Posterior vena cava (tissue), 2 donors: ENCODE measurements at places on chromosomes 3 and 15. TPM values are rescaled to one million over a fixed set of nuclear protein-coding genes. Genes with fewer than 3 reads are reported as not detected.

GRCh38 chr3:36648241-36649034 lies 115.9 kb downstream of the DCLK3 start:
- DNase-seq: no peak

RTP4 gene
- total RNA-seq: 3.0 TPM

DNA sequence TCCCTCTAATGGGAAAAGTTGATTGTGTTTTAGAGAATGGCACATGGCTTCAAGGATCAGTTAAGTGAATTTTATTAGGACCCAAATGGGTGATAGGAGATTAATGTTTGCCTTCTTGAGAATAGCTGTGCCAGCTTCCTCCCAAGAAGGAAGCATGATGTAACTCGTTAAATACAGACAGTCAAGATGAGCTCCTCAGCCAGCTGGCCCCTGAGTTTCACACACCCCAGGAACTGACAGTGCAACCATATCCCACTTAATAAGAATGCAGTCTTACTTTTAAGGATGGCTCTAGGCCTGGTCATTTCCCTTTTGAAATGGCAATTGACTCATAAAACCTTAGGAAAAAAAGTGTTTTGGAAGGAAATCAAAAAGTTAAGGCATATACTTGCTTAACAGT lies 472.8 kb upstream of the KCNMB2 start:
- DNase-seq: peak; percentile 77

ITIH1 gene
- 2.6 TPM for total RNA-seq

RETNLB gene
- total RNA-seq: not detected

- no peak for DNase-seq
Measured at GRCh38 chr3:24363242-24363641, 131.4 kb downstream of the THRB start.

DNA sequence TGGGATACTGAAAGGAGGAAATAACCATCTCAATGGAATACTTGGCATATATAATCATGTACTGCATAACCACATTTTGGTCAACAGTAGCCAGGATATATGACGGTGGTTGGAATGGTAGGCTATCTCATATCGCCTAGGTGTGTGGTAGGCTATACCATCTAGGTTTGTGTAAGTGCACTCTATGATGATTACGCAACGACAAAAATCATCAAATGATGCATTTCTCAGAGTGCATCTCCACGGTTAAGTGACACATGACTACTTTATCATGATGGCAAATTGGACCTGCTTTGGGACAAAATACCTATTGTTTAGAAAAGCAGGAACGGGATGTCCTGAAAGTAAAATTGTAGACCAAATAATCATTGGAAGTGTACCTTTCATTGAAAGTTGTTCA lies 2.8 kb downstream of the MYZAP start:
- no peak for DNase-seq

DNA sequence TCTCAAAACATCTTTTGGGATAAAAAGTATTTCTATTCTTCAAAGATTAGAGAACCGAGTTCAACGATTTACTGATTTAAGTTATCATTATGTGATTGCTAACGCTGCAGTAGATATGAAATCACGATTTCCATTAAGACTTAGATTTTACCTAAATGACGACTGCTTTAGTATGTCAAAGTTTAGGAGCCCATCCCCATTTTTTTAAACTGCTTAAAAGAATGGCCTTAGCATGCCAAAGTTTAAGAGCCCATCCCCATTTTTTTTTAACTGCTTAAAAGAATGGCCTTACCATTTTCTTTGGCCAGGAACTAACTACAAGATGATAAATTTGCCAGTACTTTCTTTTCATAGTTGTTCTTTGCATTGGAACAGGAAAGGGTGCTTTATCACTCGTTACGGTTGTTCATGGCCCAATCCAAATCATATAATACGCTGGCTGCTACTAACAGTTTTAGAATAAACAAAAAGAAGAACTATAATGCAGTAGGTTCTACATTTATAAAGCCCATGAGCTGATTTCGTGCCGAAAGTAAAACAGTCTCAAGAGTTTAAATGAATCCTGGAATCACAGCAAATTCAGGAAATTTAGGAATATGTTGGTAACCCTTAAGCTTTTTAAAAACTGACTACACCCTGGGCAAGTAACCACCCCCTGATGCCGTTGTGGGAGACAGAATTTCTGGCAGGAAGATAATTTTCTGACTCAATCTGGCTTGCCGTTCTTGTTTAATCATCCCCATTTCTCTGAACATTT lies 869 bp upstream of the TSC22D2 start:
- no peak for DNase-seq

- no peak for DNase-seq
Measured at GRCh38 chr3:10435850-10436249, 69.5 kb downstream of the ATP2B2 start.

- no peak for DNase-seq
Measured at GRCh38 chr3:59052803-59053411, 3.1 kb upstream of the CFAP20DC start.

DNA sequence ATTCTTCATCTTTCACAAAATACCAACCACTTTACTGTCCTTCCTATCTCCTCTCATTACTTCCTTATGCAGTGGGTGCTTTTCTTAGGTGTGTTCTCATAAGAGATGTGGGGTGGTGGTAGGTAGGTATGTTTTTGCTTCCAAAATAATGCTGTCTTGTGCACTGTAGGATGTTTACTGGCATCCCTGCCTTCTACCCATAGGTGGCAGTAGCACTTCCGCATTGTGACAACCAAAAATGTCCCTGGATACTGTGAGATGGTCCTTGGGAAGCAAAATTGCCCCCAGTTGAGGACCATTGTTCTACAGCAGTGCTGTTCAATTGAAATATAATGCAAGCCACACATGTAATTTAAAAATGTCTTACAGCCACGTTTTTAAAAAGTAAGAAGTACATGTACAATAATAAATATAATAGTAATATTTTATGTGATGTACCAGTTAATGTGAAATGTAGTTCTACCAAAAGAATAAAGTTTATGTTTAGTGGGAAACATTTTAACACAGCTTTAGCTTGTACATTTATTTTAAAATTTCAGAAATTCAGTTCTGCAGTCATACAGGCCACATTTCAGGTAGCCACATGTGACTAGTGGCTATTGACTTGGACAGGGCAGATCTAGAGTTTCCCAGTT lies 75.2 kb downstream of the NEO1 start:
- DNase-seq: no peak

GRCh38 chr3:56314842-56315241 lies 153.4 kb downstream of the ERC2 start:
- no peak for DNase-seq

DNA sequence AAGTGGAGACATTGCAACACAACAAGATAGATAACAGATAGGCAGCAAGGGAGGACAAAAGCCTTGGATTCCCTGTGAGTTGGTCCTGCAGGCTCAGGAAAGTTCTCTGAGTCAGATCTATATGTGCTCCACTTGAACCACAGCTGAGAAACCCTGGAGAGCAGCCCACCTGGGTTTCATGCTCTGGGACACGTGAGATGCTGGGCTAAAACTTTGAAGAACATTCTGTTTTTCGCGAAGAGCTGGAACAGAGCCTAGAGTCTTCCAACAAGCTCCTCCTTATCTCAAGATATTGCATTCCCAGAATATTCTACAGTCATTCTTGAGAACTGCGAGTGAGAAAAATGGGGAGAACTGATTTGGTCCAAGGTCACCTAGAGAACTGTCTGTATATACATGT lies 583.0 kb upstream of the ROBO1 start:
- no peak for DNase-seq

BCHE gene
- total RNA-seq: 14.0 TPM

- DNase-seq: no peak
Measured at GRCh38 chr3:131393051-131393450, 11.5 kb downstream of the NUDT16 start.

MLF1 gene
- total RNA-seq: 7.7 TPM

GRCh38 chr3:53806182-53807116 lies 39.8 kb downstream of the CHDH start:
- DNase-seq: peak; percentile 78

SEMA6D gene
- 7.5 TPM for total RNA-seq

DNA sequence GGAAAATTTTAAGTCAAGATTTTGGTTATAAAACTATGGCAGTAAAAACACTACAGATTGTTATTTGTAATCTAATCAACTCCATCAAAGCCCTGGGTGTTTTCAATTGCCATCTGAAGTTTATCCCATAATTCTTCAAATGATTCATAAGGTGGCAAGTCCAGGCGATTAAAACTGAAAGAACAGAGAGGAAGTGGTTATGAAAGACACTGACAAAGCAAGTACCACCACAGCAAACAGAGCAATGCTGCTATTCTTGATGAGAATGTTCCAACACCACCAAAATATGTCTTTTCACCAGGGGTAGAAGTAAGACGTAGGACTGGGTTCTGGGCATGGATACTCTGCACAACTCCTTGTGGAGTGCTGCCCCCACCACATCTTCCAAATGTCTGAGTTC lies 86.9 kb upstream of the PRTG start:
- DNase-seq: no peak

DNA sequence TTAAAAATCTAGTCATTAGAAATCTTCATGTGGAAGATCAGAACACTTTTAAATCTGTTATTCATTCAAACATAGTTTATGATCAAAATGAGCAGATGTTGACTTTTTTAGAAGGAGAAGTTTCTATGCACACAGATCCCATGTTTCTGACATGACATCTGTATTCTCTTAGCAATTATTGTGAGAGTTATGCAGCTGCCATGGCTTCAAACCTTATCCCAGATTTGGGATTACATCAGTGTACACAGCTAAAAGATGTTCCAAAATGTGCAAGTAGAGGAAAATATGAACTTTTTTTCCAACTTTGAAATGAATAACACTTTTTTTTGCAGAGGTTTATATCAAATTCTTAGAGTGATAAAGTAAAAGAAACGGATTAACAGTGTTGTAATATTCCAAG lies 1166.9 kb downstream of the ZPLD1 start:
- DNase-seq: no peak

GRIP2 gene
- total RNA-seq: 3.9 TPM

SSR3 gene
- 171 TPM for total RNA-seq

DNA sequence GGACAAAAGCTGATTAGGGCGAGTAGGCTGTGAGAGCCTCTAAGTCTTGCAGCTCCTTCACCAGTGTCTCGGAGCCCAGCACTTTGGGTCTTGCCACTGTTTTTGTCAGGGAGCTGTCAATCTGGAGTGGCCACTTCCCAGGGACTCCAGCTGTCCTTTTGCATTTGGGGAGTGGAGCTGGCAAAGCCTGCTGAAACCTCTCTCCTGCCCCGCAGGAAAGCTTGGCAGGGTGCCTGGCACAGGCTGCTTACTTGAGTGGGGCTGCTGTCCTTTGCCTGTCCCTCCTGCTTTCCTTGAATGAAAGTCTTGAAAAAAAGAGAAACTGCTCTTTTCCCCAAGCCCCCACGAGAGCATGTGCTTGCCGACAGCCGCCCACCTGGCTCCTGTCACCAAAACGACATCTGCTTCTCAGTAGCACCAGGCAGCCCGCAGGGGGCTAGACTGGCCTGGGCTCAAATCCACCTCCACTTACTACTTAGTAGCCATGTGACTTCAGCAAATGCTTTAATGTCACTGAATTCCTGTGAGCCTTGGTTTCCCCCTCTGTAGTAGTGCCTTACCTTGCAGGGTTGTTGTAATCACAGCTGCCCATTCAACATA lies 13.7 kb downstream of the USP13 start:
- DNase-seq: no peak

DNA sequence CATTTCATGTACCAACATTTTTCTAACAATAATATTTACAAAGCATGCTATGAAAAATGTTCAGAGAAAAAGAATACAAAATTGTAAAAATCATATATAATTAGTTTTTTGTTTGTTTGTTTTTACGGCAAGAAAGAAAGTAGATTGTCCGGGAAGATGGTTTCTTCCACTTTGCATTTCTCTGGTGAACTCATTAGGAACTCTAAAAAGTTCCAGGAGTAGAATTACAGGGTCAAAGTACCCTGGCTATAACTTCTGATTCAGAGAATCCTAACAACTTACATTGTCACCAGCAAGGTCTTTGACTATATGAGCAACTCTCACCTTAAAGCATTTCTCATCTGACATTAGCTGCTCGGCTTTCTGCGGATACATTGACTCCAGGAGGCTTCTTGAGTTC lies 196.7 kb downstream of the PDE8A start:
- no peak for DNase-seq

RASGRP1 gene
- 0.67 TPM for total RNA-seq

PPP1R14D gene
- total RNA-seq: not detected

CHDH gene
- 2.0 TPM for total RNA-seq
